ENCODE measurements at places on chromosomes 7 and 10.

DNA sequence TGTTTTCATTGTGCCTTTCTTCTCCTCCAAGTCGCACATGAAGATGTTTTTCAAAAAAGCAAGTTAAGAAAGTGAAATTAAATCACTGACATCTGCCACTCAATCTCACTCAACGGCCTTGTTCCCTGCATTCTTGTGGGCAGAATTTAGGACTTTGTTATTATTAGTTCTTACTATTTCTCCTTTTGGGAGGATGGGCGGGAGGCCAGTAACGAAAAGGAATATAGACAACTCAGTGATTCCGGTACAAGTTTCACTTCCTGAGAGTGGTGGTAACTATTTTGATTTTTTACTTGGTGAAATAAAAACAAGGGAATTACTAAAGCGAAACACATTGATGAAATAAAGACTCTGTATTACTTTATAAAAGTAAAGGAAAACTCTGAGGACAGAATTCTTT, 231.9 kb upstream of the HABP2 start:
- no peak for DNase-seq

GRCh38 chr7:150503581-150503980, 11.1 kb upstream of the GIMAP7 start:
- no peak for DNase-seq

DNA sequence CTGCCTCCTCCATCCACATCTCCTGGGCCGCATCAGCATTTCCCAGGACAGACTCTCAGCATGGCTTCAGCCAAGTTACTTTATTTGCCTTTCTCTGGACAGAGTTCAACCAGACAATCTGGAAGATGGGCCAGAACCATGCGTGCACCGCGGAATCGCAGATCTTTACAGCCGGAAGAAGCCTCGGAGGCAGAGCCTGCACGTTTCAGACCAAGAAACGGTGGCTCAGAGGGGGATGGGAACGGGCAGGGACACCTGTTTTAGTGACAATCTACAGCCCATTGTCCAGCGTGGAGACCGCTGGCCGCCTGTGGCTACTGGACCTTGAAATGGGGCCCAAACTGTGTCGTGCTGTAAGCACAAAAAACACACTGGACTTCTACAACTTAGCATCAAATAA, 3.5 kb downstream of the VIPR2 start:
- DNase-seq, result no peak

DNA sequence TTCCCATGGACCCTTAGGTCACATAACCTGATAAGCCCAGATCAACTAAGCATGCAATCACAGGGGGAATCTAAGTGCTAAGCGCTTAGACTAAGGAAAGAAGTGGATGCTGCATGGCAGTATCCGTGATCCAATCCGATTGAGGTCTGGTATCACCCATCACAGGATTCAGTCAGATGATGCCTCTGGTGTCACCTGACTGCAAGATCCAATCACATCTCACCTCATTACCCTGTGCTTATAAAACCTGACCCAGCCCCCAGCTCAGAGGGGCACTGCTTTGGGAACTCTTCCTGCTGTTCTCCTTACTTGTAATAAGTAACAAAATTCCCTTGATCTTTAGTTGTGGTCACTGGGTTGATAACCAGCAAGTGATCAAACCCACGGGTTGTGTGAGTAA, 84.7 kb upstream of the TMEM168 start:
- no peak for DNase-seq

- DNase-seq, result no peak
These were observed 131.2 kb downstream of the MPP7 start for GRCh38 chr10:28171468-28172222.

- no peak for DNase-seq
These were observed 44.6 kb downstream of the FAM20C start for GRCh38 chr7:236967-237366.

- DNase-seq, result no peak
These were observed 27.9 kb downstream of the DOCK1 start for GRCh38 chr10:126933116-126933515.

- no peak for DNase-seq
These were observed 16.8 kb upstream of the KIF20B start for GRCh38 chr10:89684604-89685003.

DNA sequence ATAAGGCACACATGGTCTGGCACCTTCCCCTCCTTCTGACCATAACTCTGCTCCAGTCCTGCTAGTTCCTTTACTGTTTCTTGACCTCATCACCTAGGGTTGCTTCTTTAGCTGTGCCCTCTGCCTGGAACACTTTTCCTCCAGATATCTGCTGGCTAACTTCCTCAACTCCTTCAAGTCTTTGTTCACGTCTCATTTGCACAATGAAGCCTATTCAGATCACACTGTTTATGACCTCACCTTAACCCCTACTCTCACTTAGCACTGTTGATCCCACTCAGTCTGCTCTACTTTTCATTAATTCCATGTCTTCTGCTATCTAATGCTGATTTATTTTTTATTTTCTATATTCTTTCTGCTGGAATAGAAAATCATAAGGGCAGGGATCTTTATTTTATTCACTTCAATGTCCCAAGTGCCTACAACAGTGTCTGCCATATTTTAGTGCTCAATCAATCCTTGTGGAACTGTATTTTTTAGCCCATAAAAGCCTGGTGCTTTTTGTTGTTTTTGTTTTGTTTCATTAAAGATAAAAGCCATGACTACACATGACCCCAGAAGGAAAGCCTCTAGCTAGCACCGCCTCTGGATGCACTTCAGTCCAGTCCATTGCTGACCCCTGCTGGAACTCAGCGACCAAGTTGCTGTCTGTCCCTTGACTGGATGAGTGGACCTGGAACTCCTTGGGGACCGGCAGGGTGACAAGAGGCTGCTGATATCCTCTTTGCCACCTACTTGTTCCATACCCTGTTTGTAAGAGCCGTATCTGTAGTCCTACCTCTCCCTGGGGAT, 12.3 kb downstream of the KLF14 start:
- peak; percentile 62 for DNase-seq

GRCh38 chr10:95845411-95845810, 62.4 kb upstream of the CC2D2B start:
- no peak for DNase-seq

DNA sequence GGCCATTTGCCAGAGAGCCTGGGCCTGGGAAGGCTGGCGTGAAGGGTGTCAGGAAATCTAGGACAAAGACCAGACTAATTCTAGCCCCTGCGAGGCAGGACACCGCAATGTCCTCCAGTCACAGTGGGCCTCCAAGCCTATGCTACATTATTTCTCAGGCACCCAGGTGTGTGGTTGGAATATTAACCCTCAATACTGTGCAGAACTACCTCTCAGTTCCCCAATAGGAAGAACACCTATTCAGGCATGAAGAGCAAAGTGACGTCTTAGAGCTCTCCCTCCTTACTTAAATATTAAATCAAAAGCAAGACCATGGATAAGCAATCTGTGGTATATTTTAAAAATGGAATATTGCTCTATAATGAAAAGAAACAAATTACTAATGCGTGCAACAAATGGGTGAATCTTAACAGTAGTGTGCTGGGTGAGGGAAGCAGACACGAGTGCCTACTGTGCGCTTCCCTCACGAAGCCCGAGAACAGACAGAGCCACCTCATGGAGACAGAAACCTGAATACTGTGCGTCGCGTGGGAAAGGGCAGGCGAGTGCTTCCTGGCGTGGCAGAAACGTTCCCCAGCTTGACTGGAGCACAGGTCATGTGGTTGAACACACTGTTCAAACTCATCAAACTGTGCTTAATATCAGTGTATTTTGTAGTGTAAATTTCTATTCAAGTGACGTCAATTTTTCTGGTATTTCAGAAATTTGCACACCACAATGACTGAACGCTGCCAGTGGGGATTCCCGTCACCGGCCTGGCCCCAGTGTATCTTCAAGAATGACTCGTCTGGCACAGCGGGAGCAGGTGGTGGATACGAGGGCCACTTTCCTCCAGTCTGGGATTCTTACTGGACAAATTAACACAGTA, 15.5 kb upstream of the PTPRN2 start:
- DNase-seq, result no peak

GRCh38 chr10:109882251-109883057, 40.9 kb downstream of the XPNPEP1 start:
- no peak for DNase-seq

- no peak for DNase-seq
These were observed 91.6 kb upstream of the ODAD2 start for GRCh38 chr10:28090506-28090905.

DNA sequence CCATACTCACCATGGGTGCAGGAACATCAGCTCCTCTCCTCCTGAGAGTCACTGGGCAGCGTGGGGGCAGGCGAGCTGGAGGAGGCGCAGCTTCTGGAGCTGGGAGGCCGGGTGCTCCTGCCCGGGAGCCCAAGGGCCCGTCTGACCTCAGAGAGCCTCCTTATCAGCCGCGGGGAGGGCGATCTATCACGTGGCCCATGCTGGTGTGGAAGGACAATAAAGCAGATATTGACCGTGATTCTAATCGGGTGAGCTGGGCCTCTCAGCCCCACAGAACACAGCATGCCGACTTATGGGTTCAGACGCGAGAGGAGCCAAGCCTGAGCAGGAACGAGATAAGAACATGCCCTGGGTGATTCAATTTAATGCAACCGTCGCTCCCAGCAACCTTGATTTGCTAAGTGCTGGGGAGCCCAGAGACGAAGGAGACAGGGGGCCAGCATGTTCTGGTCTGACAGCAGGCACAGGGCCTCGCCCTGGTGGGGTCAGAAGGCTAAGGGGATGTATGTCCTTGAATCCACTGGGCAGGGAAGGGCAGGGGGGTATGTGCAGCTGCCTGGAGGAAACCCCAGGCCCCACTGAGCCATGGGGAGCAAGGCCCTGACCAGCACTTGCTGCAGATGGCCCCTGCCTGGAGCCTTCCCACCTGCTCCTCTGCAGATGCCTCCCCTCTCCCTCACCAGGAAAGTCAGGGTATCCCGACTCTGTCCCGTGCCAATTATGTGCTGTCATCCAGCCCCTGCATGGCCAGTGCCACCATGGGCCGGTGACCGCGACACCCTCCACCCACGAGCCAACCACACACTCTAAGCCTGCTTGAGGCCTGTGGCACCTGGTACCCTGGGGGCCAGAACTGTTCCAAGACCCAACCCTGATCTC, 95.3 kb upstream of the RET start:
- no peak for DNase-seq

- no peak for DNase-seq
These were observed 281.8 kb upstream of the HGF start for GRCh38 chr7:82051601-82052000.

DNA sequence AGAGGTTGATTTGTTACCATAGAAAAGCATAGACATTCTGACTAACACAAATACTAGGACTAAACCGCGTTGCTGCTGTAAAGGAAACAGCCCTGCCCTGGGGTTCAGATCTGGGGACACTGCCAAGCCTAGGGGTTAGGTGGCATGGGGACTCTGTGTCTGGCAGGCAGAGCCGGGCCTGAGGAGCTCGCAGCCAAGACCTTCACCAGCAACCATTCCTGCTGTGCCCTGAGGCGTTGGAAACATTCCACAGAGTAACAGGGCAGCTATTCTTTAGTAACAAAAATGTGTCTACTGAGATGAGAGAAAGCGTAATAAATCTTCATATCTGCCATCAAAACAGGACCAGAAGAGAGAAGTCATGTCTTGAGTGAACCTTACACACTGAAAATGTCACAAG, 280.5 kb downstream of the POM121L12 start:
- DNase-seq, result no peak

DNA sequence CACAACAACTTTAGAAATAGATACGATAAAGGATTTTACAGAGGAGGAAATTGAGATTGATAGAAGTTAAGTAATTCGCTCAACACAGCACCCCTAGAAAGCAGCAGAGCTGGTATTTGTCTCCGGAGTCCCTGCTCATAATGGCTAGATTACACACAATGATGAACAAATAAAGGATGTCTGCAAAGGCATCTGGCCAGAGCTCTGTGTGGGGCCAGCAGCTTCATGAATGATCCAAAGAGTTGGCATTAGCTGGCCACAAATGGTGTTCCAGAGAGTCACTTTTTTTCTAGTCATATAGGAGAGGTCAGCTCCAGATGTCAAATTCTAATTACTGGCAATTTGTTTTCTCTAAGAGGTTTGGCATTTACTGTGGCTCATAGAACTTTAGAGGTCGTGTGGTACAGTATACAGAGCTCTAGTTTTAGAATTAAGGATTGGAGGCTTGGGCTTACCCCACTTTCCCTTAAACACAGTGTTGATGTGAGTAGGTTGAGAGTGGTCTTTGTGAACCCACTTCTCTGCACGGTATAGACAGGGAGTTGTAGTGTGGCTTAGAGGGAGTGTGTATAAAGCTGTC, 186.2 kb downstream of the BICC1 start:
- DNase-seq, result no peak

DNA sequence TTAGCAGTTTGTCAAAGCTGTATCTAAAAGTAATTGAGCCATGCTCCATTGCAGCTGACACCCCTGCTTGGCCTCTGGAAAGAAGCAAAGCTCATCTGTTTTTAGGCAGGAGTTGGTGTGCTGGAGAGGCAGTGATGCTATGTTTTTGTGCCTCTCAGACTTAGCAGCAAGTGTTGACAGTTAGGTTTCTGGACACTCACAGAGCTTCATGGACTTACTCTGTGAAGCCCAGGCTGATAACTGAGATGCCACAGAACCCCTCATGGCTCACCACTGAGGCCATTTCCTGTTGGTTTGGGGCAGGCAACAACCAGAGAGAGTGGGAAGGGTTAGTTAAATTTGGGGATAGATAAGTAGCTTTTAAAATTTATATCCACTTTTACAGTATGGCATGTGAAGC, 59.8 kb downstream of the BTAF1 start:
- no peak for DNase-seq

DNA sequence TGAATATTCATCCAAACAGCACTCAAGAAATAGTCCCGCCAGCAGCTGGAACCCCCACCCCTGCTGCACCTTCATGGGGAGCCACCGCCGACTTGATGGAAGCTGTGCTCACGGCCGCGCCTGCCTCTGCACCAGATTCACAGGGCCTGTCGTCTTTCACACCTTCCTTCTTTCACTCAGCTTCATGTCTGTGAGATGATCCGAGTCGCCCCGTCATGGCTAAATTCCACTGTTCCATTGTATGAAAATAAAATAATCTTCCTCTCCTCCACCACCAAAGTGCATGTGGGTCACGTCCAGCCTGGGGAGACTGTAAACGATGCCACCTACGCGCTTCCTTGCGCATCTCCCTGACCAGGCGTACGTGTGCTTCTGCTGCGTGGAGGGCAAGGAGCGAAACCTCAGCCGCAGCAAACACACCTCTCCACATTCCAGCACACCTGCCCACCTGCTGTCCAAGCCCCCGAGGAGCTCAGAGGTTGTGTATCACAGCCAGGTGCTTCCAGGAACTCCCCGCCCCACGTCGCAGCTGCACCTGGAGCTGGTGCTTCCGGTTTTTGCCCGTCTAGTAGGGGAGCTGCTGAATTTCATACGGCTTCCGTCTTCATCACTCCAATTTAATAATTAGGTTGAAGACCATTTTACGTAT, 137.0 kb downstream of the PTPRN2 start:
- no peak for DNase-seq

DNA sequence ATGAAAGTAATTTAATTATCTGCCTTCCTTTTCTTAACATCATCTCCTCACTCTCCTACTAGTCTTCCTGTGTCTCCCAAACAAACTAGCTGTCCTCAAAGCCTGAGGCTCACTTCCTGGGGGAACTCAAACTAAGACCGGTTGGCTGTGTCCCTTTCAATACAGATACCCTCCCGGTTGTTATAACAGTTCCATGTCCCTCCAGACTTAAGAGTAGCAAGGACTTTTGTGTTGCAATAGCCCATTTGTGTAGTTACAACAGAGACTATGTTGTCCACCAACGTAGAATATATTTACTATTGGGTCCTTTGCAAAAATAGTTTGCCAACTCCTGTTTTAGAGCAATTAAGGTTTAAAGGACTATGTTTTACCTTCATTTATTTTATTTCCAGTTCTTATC, 8.6 kb upstream of the TARP start:
- DNase-seq, result no peak

- no peak for DNase-seq
These were observed 2.2 kb downstream of the STOX1 start for GRCh38 chr10:68829521-68829920.
